ENCODE measurements at places on chromosomes 12 and 14.

GRCh38 chr14:65117769-65118745 is 15.7 kb upstream of the MAX start:
- no peak for DNase-seq

GRCh38 chr12:53090554-53090953 is 6.9 kb upstream of the IGFBP6 start:
- no peak for DNase-seq

DNA sequence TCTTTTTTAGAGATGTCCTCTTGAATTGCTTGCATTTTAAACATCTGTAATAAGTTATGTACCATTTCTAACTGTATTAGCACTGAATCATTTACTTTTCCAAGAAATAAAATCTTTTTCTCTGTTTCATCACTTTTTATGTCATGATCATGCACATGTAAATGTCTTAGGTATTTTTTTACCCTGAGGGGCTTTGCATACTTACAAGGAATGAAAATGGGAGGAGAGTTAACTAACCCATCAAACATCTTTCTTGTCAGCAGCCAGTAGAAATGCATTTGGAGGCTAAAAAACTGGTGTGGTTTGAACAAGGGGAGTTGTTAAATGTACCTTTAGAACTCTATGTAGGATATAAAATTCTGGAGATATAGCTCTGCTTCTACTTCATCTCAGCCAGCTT is 1080.3 kb downstream of the GALC start:
- DNase-seq: no peak

GRCh38 chr14:76194327-76194726 is 42.6 kb downstream of the GPATCH2L start:
- no peak for DNase-seq

DNA sequence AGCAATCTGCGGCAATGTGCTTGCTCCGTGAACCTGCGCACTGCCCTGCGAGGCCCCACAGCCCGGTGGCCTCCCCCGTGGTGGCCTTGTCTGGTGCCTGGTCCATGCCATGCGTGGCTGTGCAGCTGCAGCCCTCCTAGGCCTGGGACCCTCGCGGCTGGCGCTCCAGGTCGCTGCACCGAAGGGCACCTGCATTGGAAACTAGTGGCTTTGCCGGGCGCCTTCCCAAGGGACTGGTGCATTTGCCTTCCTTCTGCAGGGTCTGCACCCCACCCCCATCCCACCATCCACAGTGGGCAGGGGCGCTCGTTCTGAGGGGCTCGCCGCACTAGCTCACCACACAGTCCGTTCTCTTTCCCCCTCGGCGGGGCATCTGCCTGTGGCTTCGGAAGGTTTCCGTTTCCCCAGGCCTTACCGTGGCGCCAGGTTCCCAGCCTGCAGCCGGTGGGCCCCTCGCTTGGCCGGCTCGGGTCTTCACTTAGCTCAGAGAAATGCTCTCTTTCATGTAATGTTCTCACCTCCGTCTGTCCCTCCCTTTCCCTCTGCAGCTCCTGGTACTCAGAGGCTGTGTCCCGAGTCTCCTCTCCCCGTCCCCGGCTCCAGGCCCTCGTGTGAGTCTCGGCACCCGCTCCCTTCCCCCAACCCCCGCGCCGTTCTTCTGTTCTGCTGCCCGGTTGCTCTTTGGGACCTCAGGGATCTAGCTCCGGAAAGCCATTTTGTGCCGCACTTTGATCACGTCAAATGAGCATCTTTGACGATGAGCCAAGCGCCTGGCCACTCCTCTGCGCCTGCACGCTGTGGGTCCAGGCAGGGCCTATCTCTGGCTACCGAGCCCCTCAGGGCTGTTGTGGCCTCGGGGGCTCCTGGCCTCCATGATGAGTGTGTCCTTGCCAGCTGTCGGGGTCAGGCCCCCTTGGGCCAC is 31.9 kb downstream of the JAG2 start:
- DNase-seq: no peak

DNA sequence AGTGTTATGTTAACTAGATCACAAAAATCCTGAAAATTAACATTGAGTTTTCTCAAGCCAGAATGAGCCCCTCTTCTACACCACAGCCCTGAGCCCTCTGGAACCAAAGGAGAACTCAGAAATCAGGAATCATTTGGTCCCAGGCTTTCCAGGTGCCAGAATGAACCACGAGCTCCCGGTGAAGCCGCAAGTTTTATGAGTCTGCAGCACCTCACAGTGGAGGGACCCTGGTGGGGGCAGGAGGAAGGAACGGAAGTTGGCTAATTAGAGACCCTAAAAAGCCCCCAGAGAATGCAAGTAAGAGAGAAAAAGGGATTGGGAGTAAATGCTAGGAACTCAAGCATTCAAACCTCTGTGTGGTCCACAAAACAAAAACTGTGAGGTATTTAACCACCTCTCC is 52.9 kb upstream of the BCL2L14 start:
- no peak for DNase-seq

DNA sequence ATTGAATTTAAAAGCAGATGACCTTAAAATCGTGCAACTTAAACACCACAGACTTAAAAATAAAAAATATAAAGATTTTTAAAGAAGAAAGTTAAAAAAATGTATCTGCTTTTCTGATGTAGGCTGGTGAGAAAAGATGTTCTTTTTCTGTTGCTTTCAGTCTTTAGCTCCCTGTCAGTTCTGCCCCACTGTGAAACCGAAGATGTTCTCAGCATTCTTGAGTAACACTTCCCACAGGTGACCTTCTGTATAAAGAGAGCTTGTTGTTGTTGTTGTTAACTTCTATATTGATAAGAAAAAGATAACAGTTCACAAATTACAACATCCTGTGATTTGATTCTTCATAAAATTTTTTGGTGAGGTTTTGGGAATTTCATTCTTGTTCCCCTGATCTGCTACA is 377.9 kb upstream of the RGS6 start:
- no peak for DNase-seq
